Stimulated activated naive CD4-positive, alpha-beta T cell (primary cell): ENCODE measurements at places on chromosomes 2 and 18.

GRCh38 chr2:25159949-25160348, 8.4 kb downstream of the POMC start:
- DNase-seq, result no peak

- DNase-seq, result no peak
These were observed 153.2 kb upstream of the MYO3B start for GRCh38 chr2:170024721-170025120.

- no peak for DNase-seq
These were observed 118.3 kb downstream of the CABLES1 start for GRCh38 chr18:23253630-23254029.

GRCh38 chr2:235146871-235147565, 195.2 kb downstream of the SH3BP4 start:
- no peak for DNase-seq

DNA sequence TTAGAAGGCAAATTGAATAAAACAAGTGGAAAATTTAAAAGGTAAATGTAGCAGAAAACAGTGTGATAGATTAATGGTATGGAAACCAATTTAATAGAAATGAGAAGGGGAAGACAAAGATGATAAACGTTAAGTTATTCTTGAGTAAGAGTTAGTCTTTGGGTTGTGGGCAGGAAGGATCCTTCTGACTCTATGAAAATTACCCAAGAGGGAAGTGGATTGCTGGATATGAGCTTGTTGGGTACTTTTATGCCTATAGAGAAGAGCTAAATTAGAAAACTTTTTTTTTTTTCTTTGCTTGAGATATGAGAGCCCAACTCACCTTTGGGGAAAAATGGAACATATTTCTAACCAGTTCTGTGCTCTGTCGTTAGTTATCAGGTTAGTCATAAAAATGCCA, 144.0 kb downstream of the LDLRAD4 start:
- no peak for DNase-seq
